Left kidney (tissue), 8 donors: ENCODE measurements at places on chromosomes 2 and 18. TPM values are rescaled to one million over a fixed set of nuclear protein-coding genes. Genes with fewer than 3 reads are reported as not detected.

The TDRD15 gene
- not detected for polyA plus RNA-seq

The CROCC2 gene
- 0.10 TPM for polyA plus RNA-seq

The HTR2B gene
- polyA plus RNA-seq: 16.3 TPM

The SERPINB12 gene
- polyA plus RNA-seq: not detected

The NPAS2 gene
- 16.8 TPM for polyA plus RNA-seq

The SIX3 gene
- not detected for polyA plus RNA-seq

The SCRN3 gene
- 36.7 TPM for polyA plus RNA-seq

The MDH1B gene
- 13.6 TPM for polyA plus RNA-seq

DNA sequence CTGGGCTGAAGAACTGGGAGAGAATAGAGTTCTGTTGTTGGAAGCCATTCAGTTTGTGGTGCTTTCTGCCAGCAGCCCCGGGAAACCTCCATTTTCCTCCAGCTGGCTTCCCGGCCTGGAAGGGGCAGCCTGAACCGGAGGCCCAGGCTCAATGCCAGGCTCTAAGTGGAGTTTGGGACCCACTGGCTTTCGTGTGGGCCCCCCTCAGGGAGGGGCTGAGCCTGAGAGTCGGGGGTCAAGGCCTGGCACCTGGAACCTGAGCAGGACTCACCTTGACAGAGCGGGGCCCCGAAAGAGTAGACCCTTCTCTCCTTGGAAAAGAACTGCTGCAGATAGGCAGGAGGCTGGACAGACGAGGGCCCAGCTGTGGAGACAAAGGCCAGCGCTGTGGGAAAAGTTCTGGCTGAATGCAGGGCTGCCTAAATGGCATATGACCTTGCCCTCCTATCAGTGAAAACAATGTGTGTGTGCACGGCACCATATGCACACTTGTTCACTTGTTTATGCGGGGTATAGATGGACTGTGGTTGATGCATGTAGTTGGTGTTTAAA is 34.8 kb upstream of the ASB18 start:
- no peak for DNase-seq

DNA sequence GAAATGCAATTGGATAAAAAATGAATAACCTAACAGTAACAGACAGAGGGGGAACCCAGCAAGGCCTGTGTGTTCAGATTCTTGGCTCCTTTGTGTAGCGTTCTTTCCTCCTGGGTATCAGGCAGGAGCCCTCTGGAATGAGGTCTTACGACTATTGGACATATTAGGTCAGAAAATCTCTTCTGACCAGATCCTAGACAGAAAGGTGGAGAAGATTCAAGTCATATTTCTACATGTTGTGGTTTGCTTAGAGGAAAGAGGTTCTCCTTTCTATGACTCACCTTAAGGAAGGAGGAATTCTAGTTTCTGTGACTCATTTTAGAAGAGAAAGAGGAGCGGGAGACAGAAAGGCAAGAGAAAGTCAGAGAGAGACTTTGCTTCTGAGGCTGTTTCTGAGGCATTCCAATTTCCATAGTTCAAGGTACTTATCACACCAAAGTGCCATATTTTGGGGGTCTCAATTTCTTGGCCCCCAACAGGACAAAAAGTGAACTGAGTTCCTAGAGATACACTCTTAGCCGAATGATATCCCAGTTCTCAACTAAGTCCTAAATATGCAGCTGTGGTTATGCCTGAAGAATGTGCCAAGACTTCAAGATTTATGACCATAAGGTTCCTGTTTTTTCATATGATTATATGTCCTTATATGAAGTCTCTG is 618.6 kb downstream of the ZEB2 start:
- DNase-seq: no peak

DNA sequence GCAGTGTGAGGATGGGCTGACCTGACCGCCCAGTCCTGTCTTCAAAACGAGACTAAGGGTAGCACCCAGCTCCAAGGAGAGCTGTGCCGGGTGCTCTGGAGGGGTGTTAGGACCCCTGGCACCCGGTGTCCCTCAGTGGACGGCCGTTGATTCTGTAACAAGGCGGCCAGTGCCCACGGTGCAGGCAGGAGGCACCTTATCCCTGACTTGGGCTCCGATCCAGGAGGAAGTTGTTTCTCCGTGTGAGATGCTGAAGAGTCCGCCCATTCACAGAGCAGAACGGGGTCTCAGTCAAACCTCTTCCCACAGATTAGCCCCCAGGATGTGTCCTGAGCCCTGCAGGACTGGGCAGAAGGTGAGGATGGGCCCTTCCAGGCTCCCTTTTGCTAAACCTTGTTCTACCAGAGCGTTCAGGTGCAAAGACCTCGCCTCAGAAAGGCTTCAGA is 123.0 kb downstream of the NFATC1 start:
- no peak for DNase-seq

GRCh38 chr2:30003128-30003527 is 81.7 kb upstream of the ALK start:
- no peak for DNase-seq

- DNase-seq: no peak
These were observed 36.9 kb downstream of the ST8SIA3 start for GRCh38 chr18:57389271-57389670.

DNA sequence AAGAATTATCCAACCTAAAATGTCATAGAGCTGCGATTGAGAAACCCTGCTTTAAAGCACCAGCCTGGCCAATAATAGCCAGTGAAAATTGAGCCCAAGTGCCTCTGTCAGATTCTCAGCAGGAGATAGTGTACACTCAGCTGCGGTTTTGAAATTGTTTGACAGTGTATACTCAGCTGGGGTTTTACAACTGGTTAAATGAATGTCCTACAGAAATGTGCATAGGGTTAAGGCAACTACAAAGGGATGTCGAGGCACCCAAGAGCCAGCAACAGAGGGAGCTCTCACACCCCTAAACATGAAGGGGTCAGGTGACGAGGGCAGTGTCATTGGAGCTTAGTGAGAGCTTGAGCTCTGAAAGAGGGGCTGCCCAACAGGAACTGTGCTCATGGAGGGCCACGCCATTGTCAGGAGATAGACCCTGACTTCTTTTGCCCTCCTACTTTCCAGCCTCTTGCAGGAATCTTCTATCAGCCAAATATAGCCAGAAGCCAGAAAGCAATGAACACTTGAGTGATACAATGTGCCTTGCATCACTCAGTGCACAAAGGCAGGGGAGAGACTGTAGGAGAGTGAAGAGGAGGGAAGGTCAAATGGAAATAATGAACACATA is 15.1 kb downstream of the ACTG2 start:
- no peak for DNase-seq
